Mesothelial cell of epicardium (in vitro differentiated cells): ENCODE measurements at places on chromosomes 12 and 14.

DNA sequence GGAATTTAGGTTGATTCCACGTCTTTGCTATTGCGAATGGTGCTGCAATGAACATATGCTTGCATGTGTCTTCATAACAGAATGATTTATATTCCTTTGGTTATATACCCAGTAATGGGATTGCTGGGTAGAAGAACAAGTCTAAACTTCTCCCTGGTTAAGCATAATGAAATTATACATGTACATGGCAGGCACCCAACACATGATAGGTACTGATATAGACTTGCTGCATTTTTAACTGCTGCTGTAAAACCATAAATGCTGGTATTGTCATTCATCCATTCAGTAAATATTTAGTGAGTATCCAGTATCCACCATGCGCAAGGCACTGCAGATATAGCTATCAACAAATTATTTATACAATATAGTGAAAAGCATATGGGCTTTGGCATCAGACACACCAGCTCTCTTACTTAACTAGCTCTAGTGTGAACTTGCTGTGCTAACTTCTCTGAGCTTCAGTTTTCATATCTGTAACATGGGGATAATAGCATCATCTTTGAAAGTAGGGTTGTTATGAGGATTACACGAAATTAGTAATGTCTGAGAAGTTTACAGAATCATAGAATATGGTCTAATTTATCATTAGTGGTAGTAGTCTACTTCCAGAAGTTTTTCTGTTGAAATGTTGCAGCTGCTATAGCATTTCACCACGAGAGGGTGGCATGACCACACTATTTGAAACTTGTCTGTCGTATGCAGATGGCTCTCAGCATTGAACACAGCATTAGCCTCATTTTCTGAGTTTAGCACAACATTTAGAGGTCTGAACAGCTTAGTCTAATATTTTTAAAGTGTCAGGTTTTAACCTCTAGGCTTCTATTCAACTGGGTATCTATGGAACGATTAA is 32.0 kb upstream of the SEL1L start:
- no peak for DNase-seq

- DNase-seq: no peak
Measured at GRCh38 chr14:33781236-33781635, 169.6 kb downstream of the EGLN3 start.

GRCh38 chr12:82862069-82862841 is 175.5 kb downstream of the TMTC2 start:
- no peak for DNase-seq

DNA sequence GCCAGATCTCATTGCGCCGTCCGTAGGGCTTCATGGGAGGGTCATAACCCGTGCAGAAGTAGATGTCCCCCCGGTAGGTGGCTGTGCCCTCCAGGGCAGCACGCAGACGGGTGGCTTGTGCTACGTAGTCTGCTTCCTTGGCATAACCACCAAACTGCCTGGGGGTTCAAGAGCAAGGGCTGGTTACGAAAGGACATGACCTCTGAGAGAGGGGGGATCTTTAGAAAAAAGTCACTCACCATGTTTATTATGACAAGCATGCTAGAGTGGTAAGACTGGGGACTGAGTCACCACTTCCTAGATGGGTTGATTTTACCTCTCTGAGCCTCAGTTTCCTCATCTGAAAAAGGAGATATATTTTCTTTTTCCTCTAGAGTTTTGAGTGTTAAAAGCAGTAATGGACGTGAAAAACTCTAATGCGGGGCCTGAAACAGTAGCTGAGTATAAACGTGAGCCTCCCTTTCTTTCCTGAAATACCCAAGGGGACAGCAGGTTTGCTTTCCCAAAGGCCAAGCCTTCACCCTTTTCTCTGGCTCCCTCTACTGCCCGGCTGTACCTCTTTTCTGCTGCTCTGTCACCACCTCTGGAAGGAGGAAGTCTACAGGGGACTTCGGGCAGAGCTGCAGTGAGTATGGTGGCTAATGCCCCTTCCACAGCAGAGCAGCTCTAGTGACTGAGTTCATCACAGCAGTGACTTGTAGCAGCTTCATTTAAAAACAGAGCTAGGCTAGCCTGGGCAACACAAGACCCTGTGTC is 23.5 kb upstream of the GPRC5D start:
- no peak for DNase-seq

GRCh38 chr14:66140963-66141362 is 345.2 kb upstream of the CCDC196 start:
- DNase-seq: no peak

GRCh38 chr12:25653487-25654175 is 100.5 kb upstream of the LMNTD1 start:
- DNase-seq: no peak

DNA sequence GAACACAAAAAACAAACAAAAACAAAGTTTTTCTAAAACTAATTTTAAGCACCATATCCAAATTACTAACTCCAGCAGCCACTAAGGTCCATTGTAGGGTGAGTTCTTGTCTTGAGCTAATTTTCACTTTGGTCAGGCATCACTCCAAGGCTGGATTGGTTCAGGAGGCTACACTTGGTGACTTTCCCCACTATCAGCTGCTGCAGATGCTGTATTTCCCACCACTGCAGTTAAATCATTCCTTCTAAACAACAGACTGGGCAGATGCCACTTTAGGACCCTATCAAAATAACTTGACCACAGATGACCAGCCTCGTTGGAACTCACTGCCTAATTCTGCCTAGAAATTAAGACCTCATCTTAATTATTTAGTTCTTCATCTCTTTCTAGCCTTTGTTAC is 140.5 kb downstream of the SLC16A7 start:
- no peak for DNase-seq

GRCh38 chr12:64034901-64035576 is 187.1 kb downstream of the KICS2 start:
- DNase-seq: no peak

- DNase-seq: no peak
Measured at GRCh38 chr12:84128117-84128991, 784.2 kb downstream of the SLC6A15 start.

DNA sequence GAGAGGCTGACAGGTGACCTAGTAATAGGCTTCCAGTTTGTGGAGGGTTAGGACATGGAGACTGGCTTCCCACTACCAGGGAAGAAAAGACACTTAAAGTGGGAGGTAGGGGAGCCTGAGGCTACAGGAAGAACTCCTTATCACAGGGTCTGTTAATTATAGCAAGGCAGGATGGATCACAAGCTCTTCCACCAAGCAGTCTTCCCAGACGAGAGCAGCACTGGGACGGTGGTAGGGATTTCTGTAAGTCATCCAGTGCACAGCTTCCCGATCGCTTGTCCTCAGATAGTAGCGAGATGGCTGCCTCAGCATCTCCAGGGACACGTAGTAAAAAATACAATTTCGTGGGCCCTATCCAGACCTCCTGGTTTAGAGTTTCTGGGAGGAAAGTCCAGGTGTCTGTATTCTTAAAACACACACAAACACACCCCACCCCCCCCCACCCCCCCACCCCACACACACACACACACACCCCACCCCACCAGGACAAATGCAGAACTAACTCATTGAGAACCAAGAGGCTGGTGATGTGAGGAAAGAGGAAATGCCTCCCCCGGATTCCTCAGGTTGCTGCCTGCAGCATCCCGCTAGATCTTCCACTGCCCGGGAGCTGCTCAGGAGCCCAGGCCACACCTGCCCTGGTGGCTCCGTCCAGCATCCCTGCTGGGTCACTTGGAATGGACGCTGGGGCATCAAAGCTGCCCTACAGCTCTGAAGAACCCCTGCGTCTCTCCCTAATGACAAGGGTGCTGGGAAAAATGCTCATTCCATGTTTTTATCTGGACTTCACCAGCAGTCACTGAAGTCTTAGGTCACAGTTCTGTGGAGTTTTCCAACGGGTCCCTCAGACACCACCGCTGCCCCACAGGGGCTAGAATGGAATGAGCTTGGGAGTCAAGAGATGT is 307.2 kb downstream of the CACNA1C start:
- no peak for DNase-seq

DNA sequence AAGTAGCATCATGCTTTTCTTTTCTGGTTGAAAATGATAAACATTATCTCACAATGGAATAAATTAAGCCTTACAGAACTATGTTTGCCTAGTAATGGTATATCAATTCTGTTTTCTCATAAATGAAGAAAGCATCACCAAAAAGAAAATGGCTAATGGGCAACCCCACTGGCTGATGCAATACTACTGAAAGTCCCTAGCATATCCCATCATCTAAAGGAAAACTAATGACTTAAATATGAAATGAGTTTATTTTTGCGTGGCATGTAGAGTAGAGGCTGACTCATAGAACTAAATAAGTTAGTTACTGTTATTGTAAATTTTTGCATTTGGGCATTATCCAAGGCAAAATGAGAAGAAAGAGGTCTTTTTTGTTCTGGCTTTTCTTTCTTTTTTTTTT is 1156.3 kb upstream of the SEL1L start:
- no peak for DNase-seq

DNA sequence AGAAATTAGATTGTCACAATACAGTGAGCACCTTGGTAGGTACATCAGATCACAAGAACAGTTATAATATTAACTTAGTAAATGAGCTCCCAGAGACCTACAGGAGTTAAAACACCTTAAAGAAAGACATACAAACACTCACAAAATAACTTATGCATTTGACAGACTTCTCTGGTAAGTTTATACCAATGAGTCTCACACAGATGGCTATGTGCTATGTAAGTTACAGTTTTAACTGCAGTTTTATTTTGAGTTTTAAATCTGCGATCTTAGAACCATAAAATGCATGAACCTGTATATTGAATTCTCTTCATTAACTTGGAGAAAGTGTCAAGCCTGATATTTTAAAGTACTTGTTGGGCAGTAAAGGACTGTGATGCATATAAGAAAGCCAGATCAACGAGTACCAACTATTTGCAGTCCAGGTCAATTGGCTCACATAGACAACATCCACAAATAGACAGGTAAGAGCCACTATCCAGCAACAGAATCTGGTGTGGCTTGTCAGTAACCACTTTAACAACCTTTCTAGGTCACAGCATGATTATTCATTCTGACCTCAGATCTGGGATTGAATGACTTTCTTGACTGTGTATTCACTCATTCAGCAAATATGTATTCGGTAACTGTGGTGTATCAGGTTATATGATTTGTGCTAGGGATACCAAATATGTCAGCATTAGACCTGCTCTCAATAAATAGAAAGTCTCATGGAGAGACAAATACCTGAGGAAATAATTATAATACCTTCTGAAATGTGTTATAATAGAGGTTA is 856.6 kb upstream of the MGAT4C start:
- no peak for DNase-seq

DNA sequence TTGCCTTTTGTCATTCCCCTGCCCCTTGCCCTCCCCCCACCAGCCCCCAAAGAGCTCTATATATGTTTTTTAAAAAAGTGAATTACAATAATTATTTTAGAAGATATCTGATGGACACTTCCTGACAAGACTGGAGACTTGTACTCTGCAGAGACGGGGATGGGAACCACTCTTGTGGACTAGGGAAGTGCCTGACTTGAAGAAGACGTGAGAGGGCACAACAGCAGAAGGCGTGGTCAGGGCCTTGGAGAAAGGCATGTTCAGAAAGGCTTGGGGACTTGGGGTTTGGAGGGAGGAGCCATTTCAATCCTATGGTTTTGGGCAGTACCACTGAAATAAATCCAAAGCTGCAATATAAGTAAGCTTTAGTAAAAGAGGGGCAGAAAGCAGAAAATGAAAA is 154.7 kb downstream of the APAF1 start:
- DNase-seq: no peak

DNA sequence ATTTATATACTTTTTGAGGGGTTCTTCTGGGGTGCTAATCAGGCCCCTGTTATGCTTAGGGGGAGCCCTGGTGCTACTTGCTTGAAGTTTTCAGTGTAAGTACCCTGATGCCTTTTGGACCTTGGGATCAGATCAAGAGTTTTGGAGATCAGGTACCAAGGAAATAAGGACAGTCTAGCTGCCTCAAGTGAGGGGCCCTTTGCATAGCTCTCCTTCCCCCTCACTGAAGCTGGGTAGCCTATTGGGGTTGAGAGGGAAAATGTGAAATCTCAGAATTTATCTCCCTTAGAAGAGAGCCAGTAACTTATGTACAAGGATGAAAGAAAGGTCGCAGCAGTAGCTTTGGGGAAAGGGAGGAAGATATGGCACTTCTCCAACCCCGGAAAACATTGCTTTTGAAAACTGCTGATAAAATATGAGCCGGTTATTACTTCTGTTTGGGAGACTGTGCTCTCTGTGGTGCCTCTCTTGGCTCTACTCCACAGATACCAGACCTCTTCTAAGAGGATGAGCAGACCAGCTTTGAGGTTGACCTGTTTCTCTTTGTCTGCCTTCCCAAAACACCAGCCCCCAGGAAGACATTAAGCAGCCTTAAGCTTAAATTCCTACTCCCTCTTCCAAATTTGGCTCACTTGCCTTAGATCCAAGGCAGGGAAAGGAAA is 8.8 kb upstream of the AMHR2 start:
- no peak for DNase-seq

GRCh38 chr14:93128725-93129459 is 13.2 kb upstream of the ITPK1 start:
- DNase-seq: no peak

DNA sequence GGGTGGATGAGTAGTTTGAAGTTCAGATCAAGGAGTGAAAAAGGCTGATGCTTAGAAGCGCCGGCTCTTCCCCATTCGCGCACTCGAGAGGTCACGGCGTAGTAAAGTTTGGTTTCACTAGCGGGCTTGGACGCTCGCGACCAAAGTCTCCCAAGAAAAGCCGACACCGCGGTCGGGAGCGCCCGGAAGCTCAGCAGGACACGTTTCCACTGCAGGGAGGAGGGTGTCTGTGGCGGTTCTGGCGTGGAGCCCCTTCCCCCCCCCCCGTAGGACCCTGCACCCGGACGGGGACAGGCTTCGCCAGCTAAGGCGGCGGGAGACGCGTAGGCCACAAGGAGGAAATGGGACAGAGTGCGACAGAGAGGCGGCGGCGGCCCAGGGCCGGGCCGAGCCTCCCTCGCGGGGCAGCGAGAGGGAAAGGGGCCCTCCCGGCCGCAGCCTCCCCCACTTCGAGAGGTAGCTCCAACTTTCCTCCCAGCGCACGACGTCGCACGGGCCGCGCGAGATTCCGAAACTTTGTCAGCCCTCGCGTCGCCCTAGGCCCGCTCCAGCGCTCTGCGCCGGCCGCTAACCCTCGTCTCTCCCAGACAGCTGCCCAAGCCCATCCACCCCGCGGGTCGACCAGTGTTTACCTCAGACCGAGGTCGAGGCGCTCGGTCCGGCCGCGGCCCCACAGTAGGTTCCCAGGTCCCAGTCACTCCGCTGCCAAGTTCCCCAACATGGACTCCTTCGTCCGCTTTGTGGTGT is 480 bp downstream of the SCAF11 start:
- DNase-seq: peak; percentile 32

DNA sequence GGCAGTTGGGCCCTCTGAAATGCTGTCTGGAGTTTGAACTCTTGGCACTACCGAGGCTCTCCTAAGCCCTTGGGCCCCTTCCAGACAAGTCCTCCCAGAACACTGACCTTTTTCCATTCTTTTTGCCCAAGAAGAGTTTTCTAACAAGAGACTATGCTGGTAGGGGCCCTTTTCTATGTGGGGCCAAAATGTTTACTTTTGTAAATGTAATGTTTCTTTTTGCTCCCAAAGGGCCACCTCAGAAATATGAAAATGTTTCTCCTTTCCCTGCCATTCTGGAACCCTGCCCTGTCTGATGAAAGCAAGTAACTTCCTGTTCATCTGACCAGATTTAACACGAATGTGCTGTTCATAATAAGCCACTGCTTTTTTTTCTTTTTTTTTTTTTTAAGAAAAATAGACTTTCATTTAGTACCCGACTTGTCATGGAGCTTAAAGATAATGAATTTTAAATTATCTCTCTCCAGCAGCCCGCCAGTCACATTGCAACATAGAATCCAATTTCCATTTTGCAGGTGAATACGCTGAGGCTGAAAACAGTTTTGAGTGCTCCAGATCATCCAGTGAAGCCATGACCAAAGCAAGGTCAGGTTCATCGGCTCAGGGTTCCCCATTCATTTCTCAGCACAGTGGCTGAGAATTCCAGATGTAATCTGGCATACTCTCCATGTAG is 169.9 kb downstream of the DPF3 start:
- DNase-seq: no peak
